PC-3 (cell line): ENCODE measurements at places on chromosomes 3 and 15.

- H3K4me1 ChIP-seq: peaks cover 10% of the 10 kb centered on the region
- no peaks in the 10 kb centered on the region for H3K36me3 ChIP-seq
- DNase-seq: peak; percentile 72
- H3K4me3 ChIP-seq: no peak overlapping the region
- H3K27ac ChIP-seq: no peak overlapping the region
These were observed 62.7 kb downstream of the EOMES start for GRCh38 chr3:27659279-27660021.

DNA sequence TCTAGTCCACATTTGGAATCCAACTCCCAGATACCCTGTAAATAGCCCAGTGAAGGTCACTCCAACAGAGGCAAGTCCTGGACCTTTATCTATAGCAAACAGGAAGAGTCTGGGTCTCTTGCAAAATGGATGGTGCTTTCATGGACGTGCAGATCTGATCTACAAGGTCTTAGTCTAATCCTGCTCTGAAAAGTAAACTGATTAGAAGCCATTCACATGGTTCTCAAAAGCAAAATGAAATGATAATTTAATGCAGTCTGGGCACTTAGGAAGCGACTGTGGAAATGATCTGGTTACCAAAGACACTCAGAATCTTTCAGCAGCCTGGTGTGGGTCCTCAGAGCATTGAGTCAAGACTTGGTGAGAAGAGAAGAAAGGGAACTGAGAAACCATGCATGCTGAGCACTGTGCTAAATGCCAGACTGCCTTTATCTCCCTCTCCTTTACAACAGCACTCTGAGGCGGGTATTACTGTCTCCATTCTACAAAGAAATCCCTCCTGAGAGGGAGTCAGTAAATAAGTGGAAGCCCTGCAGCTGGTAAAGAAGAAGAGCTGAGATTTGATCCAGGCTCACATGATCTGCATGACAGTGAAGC is 29.0 kb downstream of the AQP9 start:
- H3K27me3 ChIP-seq: no peaks in the 10 kb centered on the region
- no peak for DNase-seq
- H3K27ac ChIP-seq: no peak overlapping the region
- H3K4me3 ChIP-seq: no peak overlapping the region
- no peaks in the 10 kb centered on the region for H3K4me1 ChIP-seq
- no peaks in the 10 kb centered on the region for H3K36me3 ChIP-seq

DNA sequence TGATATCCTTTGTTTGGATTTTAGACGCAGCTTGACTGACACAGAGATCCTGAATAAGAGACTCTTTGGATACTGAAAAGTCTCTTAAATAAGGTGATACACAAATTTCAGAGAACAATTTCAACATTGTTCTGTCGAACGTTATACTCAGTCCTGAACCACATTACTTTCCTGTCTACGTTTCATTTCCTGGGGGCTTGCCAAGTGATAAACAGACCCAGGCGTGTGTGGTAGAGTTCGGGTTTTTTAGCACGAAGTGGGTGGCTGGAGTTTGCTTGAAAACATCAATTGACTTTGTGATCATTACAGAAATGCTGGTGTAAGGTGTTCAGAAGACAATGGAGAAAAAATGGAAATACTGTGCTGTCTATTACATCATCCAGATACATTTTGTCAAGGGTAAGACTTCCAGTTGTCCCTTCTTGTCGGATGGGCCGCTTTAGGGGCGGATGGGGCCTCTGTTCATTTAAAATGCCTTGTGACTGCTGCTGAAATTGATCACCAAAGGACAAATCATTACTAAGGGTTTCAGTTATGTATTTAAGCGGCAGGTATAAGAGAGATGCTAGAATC is at the start of gene CD96:
TSS of gene CD96 (plus strand) at position 287 of the 573 bp plus-strand sequence. CDS start at position 339, 52 bp downstream.
- H3K27me3 ChIP-seq: no peaks in the 10 kb centered on the region
- no peak within 1 kb of the TSS for H3K27ac ChIP-seq
- no peak within 1 kb of the TSS for H3K4me3 ChIP-seq

GRCh38 chr3:88809993-88810392 is 297.4 kb upstream of the EPHA3 start:
- H3K27me3 ChIP-seq: no peaks in the 10 kb centered on the region
- H3K27ac ChIP-seq: peak overlapping the region; percentile 10; the same call in 1 of the 2 replicates
- H3K36me3 ChIP-seq: no peaks in the 10 kb centered on the region
- DNase-seq: peak; percentile 38

DNA sequence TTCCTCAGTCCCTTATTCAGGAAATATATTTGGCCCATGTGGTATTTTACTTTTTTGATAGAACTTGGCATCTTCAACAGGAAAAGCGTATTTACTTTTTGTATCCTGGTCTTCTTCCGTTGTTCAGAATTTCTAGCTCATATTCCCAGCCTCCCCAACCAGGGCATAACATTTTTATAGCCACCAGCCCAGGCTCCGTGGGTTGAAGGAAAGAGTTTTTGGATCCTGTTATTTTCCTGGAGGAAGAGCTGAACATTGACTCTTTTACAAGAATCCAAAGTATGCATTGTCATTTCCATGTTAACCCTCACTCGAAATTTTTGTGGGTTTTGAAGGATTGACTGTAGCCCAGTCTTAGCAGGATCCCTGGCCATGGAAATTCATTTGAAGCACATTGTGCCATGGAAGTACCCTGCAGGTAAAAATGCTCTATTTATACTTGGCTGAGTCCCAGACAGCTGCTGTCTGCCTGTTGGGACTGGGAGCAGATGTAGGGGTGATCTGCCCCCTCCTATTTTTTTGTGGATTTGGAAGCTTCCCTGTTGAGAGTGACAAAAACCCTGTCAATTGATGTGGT is 98.8 kb downstream of the AKAP13 start:
- H3K27ac ChIP-seq: peak overlapping the region; percentile 17
- no peaks in the 10 kb centered on the region for H3K36me3 ChIP-seq
- peak; percentile 28 for DNase-seq
- peaks cover 29% of the 10 kb centered on the region for H3K4me1 ChIP-seq

- H3K4me1 ChIP-seq: peaks cover 29% of the 10 kb centered on the region
- DNase-seq: peak; percentile 37
- H3K36me3 ChIP-seq: no peaks in the 10 kb centered on the region
- no peak overlapping the region for H3K4me3 ChIP-seq
- no peaks in the 10 kb centered on the region for H3K27me3 ChIP-seq
These were observed 30.7 kb downstream of the CD200R1L start for GRCh38 chr3:112815981-112816380.

DNA sequence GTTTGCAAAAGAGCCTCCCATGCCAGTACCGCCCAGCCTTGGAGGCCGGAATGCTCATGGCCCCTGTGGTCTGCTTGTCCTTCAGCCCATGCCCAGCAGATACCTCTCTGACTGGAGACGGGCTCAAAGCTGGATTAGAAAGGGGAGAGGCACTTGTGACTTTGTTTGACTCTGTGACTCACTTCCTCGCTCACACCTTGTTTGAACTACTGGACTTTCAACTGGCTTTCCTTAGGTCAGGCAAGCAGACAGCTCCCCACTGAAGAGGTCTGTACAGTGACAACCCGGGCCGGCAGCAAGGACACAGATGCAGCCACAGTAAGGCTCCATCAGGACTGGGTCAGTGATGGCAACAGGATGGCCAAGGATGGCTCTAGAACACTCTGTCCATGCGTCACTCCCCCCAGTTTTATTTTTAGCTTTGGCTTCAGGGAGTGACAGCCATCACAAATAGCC is 98.6 kb upstream of the ABHD17C start:
- peak; percentile 85 for DNase-seq
- peaks cover 41% of the 10 kb centered on the region for H3K4me1 ChIP-seq
- no peak overlapping the region for H3K4me3 ChIP-seq
- H3K36me3 ChIP-seq: no peaks in the 10 kb centered on the region
- H3K27ac ChIP-seq: peak overlapping the region; percentile 91
- no peaks in the 10 kb centered on the region for H3K27me3 ChIP-seq

DNA sequence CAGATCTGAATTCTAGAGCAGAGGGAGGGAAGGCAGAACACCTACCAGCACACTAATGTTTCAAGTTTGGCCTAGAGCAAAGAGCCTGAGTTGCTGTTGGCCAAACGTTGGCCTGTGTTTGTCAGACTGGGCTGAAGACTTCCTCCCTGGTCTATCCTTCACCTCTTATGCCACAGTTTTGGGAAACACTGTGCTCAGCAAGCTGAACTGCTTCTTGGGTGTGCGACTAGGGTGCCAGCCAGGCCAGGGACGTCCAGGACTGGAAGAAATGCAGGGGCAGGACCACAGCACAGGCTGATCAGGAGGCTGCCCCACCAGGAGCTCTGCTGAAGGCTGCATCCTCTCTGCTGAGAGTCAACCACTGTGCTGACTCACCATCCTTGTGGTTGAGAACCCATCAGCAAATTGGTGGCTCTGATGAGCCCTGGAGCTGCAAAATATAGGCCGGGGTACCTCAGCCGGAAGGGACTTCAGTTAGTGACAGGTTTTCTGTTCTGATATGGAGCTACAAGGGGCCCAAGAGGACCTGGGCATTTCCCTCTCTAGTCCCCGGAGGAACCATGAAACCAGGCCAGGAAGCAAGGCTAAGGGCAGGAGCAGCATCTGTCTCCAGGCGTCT is 131.6 kb upstream of the RASGRP1 start:
- no peaks in the 10 kb centered on the region for H3K4me1 ChIP-seq
- H3K36me3 ChIP-seq: no peaks in the 10 kb centered on the region
- no peaks in the 10 kb centered on the region for H3K27me3 ChIP-seq
- peak; percentile 24 for DNase-seq

DNA sequence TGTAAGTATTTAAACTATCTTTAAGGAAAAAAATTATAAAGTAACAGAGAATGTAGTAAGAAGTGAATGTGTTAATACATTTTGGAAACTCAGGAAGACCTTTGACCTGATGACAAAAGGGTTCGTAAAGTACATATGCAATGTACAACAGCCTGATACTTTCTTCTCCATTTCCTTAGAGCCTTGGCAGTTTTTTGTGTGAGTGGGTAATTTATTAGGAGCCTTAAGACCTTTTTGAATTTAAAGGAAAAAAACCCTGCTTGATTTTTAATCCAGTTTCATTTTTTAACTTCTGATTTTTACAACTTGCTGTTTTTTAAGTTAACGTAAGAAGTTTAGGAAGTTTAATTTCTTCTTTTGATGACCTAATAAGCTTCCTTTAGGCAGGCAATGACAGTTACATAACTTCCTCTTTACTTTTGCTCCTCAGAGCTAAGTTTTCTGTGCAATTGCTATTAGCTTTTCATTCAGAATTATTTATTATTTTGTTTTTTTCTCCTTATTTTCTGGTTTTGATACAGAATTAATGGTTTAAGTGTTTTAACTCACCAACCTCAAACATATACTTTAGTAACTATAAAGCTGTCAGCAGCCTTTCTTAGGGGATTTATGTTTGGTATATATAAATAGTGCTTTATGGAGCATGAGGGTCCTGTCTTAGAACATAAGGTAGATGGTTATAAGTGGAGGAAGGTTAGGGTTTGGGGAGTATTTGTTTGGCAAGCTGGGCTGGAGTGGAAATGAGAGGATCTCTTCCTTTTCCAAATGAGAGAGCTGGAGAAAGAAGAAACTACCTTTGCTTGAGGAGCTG is 35.2 kb downstream of the ARMC8 start:
- H3K27ac ChIP-seq: no peak overlapping the region
- H3K4me1 ChIP-seq: peaks cover 4% of the 10 kb centered on the region
- DNase-seq: no peak
- no peak overlapping the region for H3K4me3 ChIP-seq
- no peaks in the 10 kb centered on the region for H3K27me3 ChIP-seq

GRCh38 chr15:26453914-26454313 is 319.0 kb downstream of the GABRB3 start:
- H3K4me1 ChIP-seq: no peaks in the 10 kb centered on the region
- no peak overlapping the region for H3K27ac ChIP-seq
- no peaks in the 10 kb centered on the region for H3K36me3 ChIP-seq
- H3K27me3 ChIP-seq: peaks cover 7% of the 10 kb centered on the region; the same call in 1 of the 2 replicates
- no peak overlapping the region for H3K4me3 ChIP-seq

GRCh38 chr3:177973241-177973840 is 562.9 kb upstream of the KCNMB2 start:
- no peak overlapping the region for H3K4me3 ChIP-seq
- no peaks in the 10 kb centered on the region for H3K36me3 ChIP-seq
- peaks cover 29% of the 10 kb centered on the region for H3K4me1 ChIP-seq
- no peaks in the 10 kb centered on the region for H3K27me3 ChIP-seq

- H3K27me3 ChIP-seq: no peaks in the 10 kb centered on the region
- no peaks in the 10 kb centered on the region for H3K4me1 ChIP-seq
- H3K27ac ChIP-seq: no peak overlapping the region
- DNase-seq: no peak
These were observed 252.1 kb downstream of the NTRK3 start for GRCh38 chr15:88004399-88004798.

- DNase-seq: no peak
- H3K4me1 ChIP-seq: no peaks in the 10 kb centered on the region
- no peak overlapping the region for H3K4me3 ChIP-seq
- H3K27ac ChIP-seq: no peak overlapping the region
- no peaks in the 10 kb centered on the region for H3K36me3 ChIP-seq
These were observed 248.8 kb downstream of the MBNL1 start for GRCh38 chr3:152517502-152517901.

DNA sequence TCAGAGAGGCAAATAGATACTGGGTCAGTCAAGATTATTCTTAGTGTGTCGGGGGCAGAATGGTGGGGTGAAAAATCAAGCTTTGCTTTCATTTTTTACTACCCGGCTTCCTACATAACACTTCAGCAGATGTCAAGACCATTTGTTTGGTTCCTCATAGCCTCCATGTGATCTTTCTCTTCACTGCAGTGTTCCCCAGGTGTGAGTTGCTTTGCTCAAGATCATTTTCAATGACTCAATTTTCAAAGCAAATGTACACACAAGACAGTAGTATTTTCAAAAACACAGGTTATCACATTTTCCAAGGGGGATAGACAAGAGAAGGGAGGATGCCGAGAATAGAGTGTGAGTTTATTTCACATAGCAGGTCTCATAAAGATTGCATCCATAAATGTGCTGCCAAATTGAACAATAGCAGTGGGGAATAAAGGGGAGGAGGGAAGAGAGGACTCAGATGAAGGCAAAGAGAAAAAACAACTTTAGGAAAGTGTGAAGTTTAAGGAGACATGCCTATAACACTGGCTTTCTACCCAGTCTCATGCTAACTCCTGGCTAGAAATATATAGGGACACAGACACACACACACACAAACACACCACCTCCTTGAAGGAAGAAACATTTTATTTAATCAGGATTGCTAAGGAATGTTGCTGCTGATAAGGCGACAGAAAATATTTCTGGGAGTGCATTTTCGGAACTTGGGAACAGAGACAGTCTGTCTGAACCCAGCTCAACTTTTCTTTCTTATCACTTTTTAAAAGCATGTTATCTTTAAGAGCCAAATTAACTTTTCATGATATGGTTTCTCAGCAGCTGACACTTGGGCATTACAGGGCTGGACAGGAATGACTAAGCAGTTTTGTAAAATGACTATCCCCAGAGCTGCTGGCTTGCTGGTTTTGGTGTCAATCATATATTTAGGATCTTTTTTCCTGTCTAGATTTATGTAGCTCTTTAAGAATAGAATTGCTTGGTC is 402.4 kb downstream of the RBMS3 start:
- DNase-seq: peak; percentile 49
- no peak overlapping the region for H3K4me3 ChIP-seq
- H3K27me3 ChIP-seq: no peaks in the 10 kb centered on the region
- H3K4me1 ChIP-seq: peaks cover 12% of the 10 kb centered on the region
- no peaks in the 10 kb centered on the region for H3K36me3 ChIP-seq

GRCh38 chr15:28885630-28886430 is at the start of gene APBA2:
APBA2 (plus strand) TSS chr15:28885974; CDS start chr15:29053885, 167,911 bp downstream.
- H3K36me3 ChIP-seq: no peaks in the 10 kb centered on the region
- peaks cover 24% of the 10 kb centered on the region for H3K4me1 ChIP-seq
- peak; percentile 56 for DNase-seq
- no peak within 1 kb of the TSS for H3K27ac ChIP-seq
